ENCODE measurements at places on chromosomes 11 and 22.

GRCh38 chr11:73236854-73237253 lies 18.8 kb downstream of the P2RY2 start:
- peaks cover 3% of the 10 kb centered on the region for H3K27me3 ChIP-seq
- H3K4me1 ChIP-seq: peaks cover 3% of the 10 kb centered on the region
- no peak overlapping the region for H3K4me3 ChIP-seq
- no peak for DNase-seq
- no peaks in the 10 kb centered on the region for H3K36me3 ChIP-seq
- no peak overlapping the region for H3K27ac ChIP-seq

DNA sequence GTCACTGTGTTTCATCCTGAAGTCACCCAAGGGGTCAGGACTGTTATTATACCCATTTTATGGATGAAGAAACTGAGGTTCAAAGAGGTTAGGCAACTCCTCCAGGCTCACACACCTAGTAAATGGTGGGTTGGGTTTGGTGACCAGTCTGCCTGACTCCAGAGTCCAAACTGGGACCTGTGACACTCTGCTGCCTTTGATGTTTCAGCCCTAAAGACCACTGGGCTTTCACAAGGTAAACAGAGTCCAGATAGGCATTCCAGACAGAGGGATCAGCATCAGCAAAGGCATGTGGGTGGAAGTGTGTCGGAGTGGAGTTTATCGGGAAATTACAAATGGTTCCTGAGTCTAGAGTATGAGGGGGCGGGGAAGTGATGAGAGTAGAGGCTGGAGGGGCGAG lies 38.5 kb downstream of the MICAL2 start:
- H3K27ac ChIP-seq: no peak overlapping the region
- no peaks in the 10 kb centered on the region for H3K36me3 ChIP-seq
- peaks cover 3% of the 10 kb centered on the region for H3K4me1 ChIP-seq

DNA sequence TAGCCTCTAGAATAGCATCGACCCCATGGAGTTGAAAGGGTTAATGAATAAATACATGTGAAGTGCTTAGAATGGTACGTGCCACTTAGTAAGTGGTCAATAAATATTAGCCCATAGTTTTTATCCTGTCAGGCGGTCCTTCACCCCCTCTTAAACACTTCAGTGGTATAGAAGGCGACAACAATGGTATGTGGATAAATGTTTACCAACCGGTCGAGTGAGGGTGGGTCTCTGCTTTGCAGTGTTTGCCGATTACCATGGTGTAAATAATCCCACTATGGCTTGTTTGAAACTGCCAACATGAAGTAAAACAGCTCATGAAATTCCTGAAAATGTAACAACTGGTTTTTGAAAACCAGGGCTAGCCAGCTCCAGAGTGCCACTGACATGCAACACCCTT lies 541.2 kb downstream of the BUD13 start:
- no peak for DNase-seq
- H3K36me3 ChIP-seq: peaks cover 2% of the 10 kb centered on the region
- H3K4me1 ChIP-seq: no peaks in the 10 kb centered on the region

DNA sequence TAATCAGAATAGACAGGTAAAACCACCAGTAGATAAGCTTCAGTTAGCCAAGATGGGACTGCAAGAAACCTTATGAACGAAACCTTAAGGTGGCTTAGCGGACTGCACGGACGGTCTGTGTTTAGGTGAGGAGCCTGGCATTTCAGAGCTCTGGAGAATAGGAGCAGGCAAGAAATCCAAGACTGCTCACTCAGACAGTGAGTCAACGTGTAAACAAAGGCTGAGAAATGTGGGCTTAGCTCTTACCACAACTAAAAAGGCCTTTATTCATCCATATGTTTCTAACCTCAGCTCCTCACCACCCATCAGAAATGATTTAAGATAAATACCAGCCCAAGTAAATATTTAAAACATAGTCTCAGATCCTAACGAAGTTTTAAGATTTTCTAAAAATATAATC lies 657.7 kb downstream of the OPCML start:
- H3K27ac ChIP-seq: no peak overlapping the region
- H3K27me3 ChIP-seq: no peaks in the 10 kb centered on the region
- DNase-seq: no peak
- H3K4me3 ChIP-seq: no peak overlapping the region
- no peaks in the 10 kb centered on the region for H3K36me3 ChIP-seq
- no peaks in the 10 kb centered on the region for H3K4me1 ChIP-seq

DNA sequence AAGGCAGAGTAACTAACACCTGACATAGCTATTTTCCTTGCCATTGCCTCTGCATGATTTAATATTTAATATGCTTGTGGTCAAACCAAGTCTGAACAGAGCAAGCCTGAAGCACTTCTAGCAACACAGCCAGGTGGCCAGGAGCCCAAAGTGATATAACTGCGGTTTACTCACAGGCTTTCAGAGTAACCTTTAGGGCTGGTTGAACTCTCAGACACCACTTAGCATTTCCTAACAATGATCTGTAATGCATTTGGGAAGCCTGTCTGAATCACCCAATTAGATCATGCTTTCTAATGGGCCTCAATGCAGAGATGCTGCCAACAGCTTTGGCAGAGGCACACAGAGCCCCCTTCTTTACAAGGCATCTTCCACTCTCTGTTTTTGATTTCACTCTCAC lies 96.1 kb downstream of the FDX1 start:
- H3K27ac ChIP-seq: no peak overlapping the region
- no peak for DNase-seq
- peaks cover 2% of the 10 kb centered on the region for H3K27me3 ChIP-seq
- peaks cover 6% of the 10 kb centered on the region for H3K36me3 ChIP-seq

GRCh38 chr22:33652615-33653014 lies 267.7 kb downstream of the LARGE1 start:
- no peak overlapping the region for H3K27ac ChIP-seq
- H3K36me3 ChIP-seq: peaks cover 29% of the 10 kb centered on the region
- no peak for DNase-seq
- H3K4me3 ChIP-seq: no peak overlapping the region
- H3K27me3 ChIP-seq: peaks cover 2% of the 10 kb centered on the region
- no peaks in the 10 kb centered on the region for H3K4me1 ChIP-seq

- H3K27ac ChIP-seq: no peak overlapping the region
- peaks cover 13% of the 10 kb centered on the region for H3K4me1 ChIP-seq
- no peak for DNase-seq
- H3K36me3 ChIP-seq: peaks cover 20% of the 10 kb centered on the region
Observed at GRCh38 chr22:50216684-50217520, 16.1 kb downstream of the SELENOO start.

- no peak overlapping the region for H3K4me3 ChIP-seq
- H3K27me3 ChIP-seq: peaks cover 2% of the 10 kb centered on the region
- DNase-seq: no peak
- no peak overlapping the region for H3K27ac ChIP-seq
- peaks cover 6% of the 10 kb centered on the region for H3K36me3 ChIP-seq
Observed at GRCh38 chr22:27987557-27987956, 68.5 kb upstream of the PITPNB start.

DNA sequence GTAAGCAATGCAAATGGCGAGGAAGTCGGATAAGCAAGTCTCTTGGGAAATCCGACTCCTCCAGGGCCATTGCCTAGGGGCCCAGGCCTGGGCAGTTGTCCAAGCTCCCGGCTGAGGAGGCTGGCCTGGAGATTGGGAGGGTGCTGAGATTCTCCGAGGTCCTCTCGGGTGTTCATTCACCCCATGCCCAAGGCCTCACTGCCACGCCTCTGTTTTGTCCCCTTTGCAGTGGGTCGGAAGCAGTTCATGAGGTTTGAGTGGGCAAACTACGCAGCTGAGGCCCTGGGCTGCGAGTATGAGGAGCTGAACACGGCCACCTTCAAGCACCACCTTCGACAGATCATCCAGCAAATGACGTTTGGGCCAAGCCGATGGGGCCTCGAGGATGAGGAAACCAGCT lies 81.3 kb downstream of the MYO18B start:
- no peaks in the 10 kb centered on the region for H3K36me3 ChIP-seq
- DNase-seq: no peak
- no peaks in the 10 kb centered on the region for H3K4me1 ChIP-seq
- H3K27ac ChIP-seq: no peak overlapping the region
- no peak overlapping the region for H3K4me3 ChIP-seq

DNA sequence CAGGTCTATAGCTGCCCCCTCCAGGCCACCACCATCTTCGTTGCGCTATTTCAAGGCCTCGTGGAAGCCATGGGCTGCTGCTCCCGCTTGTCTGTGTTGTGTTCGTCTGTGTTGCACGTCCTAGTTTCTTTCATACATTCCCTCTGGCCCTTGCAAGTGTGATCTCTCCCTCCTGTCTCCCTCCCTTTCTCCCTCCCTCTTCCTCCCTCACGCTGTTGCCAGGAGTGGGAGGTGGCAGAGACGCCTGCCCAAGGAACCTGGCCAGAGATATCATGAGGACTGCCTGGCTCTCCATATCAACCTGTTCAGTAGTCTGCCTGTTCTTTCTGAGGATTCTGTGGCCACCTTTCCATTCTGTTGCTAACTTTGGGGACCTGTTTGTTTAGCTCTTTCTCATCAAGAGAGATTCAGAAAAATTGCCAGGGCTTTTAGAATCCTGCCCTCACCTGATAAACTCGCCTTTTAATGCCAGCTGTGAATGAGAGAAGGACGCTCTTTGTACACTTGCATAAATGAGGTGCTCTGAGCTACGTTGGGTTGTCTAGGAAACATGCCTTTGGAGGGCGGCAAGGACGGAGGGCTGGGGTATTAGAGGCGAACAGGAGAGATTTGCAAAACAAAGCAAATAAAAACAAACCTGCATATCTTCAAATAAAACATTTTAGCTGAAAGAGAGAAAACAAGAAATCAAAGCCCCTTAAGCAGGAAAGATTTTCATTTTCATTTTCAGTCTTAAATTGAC lies 185.2 kb downstream of the TBC1D22A start:
- peak overlapping the region; percentile 11 for H3K27ac ChIP-seq
- peaks cover 17% of the 10 kb centered on the region for H3K4me1 ChIP-seq
- DNase-seq: no peak
- no peaks in the 10 kb centered on the region for H3K27me3 ChIP-seq
- H3K36me3 ChIP-seq: peaks cover 31% of the 10 kb centered on the region
- H3K4me3 ChIP-seq: no peak overlapping the region

GRCh38 chr11:26287067-26287518 lies 44.8 kb upstream of the ANO3 start:
- peaks cover 4% of the 10 kb centered on the region for H3K4me1 ChIP-seq
- H3K36me3 ChIP-seq: no peaks in the 10 kb centered on the region
- H3K27me3 ChIP-seq: peaks cover 8% of the 10 kb centered on the region
- no peak for DNase-seq
- no peak overlapping the region for H3K27ac ChIP-seq

DNA sequence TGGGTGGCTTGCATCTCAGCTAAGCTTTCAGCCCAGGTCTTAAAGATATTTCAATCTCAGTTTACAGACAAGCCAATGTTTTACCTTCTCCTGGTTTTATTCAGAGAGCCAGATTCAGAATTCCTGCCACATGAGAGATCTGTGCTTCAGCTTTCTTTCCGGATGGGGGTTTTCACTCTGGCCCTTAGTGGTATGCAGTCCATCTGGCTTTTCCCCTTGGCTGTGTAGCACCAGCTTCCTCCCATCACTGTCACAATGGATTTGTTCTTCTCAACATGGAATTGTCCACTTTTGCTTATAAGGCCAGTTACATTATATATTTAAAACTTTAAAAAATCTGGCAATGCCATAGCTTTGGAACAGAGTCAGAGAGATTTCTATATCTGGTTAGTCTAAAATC lies 303.9 kb downstream of the ETS1 start:
- no peak for DNase-seq
- no peak overlapping the region for H3K27ac ChIP-seq
- H3K4me3 ChIP-seq: no peak overlapping the region

DNA sequence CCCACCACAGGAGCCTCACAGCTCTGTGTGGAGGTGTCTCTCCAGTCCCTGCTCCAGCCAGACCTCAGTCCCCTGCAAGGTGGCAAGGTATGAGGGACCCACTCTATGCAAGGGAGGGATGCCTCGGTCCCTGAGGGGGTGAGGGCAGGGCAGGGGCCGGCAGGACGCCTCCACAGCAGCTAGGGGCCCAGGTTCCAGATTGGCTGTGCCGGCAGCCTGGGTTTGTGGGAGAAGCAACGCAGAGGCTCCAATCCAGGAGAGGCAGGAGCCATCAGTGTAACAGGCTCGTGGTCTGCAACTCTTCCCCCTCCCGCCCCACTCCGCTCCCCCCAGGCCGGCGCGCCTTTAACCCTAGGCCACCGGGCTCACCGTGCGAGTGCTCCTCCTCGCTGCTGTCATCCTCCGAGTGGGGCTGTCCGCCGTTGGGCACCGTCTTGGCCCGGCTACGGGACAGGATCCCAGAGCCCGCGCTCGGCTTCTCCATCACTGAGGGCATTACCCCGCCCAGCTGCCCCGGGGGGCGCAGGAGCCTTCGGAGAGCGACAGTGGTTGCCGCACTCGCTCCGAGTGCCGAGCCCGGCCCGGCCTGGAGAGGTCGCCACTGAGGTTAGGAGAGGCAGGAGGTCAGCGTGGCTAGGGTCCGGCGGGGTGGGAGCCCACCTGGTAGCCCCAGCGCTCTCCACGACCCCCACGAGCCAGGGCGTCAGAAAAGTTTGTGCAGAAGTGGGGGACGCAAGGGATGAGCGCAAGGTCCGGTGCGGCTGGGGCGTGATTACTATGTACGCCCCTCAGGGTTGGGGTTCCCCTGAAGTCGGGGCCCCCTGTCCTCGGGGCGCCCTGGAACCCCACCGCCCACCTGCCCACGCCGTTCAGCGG lies 765 bp downstream of the RCOR2 start:
- H3K27ac ChIP-seq: no peak overlapping the region
- peaks cover 2% of the 10 kb centered on the region for H3K27me3 ChIP-seq
- no peaks in the 10 kb centered on the region for H3K36me3 ChIP-seq

- DNase-seq: peak; percentile 53
- H3K27me3 ChIP-seq: peaks cover 9% of the 10 kb centered on the region
- peaks cover 16% of the 10 kb centered on the region for H3K4me1 ChIP-seq
- peak overlapping the region; percentile 72 for H3K4me3 ChIP-seq
- H3K36me3 ChIP-seq: no peaks in the 10 kb centered on the region
- no peak overlapping the region for H3K27ac ChIP-seq
Observed at GRCh38 chr11:69642549-69642912, 1.6 kb downstream of the CCND1 start.

DNA sequence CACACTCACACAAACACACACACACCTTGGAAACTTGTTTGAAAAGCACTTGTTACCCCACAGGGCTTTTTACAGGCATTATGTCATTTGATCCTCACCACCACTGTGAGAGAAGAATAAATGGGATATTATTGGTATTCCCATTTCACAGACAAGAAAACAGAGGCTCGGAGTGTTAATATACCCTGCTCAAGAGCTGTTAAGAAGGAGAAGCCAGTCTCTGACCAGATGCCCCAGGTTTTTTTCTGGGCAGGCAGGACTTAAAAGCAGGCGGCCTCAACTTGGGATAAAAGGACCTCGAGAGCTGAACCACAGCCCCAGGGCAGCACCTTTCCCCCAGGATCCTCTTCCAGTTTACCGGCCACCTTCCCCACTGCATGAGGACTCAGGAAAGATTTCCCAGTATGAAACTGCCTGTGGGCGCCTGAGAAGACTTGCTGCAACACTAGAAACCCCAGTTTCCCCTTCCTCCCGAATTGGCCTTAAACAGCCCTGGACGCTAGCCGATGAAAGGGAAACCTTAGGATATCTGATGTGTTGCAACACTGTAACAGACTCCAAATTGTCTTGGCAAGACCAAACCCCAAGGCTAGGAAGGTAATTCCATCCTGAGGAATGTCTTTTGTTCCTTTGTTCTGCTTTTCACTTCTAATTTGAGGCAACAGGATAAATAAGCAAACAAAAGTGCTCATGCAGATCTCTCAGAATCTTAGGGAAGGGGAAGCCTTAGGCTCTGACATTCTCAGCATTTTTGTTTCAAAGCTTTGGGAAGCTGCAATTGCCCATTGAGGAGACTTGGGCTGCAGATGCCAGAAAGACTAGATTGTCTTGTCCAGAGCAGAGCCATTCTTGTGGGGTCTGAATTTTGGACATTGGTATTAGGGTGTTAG lies 173.5 kb downstream of the TRIM29 start:
- H3K36me3 ChIP-seq: no peaks in the 10 kb centered on the region
- no peak for DNase-seq
- no peak overlapping the region for H3K27ac ChIP-seq
- H3K4me3 ChIP-seq: no peak overlapping the region

Data from memory B cell (primary cell).